NCI-H226 (cell line): ENCODE measurements at places on chromosomes 4 and X.
A peak's percentile ranks its signal among the peaks of the same experiment; 100 is the strongest.

GRCh38 chr4:89814362-89814761 is 22.6 kb downstream of the SNCA start:
- no peak for DNase-seq

DNA sequence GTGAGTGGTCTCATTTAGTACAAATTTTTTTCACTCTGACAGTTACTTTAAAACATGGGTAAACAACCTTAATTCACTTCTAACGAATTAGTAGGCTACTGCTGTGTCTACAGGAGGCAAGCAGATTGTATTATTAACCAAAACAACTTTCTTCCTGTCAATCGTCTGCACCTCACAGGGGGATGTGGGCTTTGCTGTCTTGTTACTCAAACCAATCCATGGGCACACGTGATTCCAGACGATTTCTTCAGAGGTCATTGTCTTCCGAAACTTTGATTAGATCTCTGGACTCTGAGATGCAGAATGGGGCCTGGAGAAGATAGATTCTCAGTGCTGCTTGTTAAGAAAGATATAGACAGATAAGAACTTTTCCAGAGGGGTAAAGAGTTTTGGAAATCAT is 327.8 kb downstream of the DHX15 start:
- DNase-seq, result no peak

GRCh38 chr4:11264346-11264745 is 164.3 kb downstream of the HS3ST1 start:
- no peak for DNase-seq

- DNase-seq, result peak; percentile 26
These were observed 67.7 kb downstream of the SLC4A4 start for GRCh38 chr4:71406459-71406963.

DNA sequence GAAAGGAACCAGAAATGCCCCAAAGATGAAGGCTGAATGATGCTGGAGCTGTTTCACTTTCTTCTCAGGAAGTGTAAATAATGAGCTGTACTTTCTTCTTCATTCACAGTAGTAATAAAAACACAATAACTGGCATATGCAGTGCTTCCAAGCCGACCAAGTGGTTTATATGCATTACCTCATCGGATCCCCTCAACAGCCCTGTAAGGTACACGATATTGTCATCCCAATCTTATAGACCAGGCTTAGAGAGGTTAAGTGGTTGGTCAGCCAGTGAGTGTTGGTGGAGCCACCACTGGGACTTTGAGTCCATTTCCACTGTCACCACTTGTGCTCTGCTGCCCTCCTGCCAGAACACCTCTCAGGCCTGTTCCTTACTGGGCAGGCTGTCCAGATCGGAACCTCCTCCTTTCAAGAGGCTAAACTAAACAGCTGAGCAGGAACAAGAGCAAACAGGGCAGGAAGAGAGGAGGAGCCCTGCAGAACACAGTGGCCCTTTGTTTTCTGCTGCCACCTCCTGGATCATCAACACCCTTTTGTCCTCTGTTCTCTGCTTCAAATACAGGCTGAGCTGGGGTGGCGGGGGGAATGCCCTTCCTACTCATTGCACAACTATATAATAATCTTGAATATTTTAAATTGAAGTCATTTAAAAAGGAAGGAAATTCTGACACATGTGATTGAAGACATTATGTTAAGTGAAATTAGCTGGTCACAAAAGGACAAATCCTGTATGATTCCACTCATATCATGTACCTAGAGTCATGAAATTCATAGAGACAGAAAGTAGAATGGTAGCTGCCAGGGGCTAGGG is 112.5 kb upstream of the ATP6AP2 start:
- no peak for DNase-seq

- DNase-seq, result peak; percentile 8
These were observed 1306.8 kb downstream of the STIM2 start for GRCh38 chr4:28167411-28167810.

DNA sequence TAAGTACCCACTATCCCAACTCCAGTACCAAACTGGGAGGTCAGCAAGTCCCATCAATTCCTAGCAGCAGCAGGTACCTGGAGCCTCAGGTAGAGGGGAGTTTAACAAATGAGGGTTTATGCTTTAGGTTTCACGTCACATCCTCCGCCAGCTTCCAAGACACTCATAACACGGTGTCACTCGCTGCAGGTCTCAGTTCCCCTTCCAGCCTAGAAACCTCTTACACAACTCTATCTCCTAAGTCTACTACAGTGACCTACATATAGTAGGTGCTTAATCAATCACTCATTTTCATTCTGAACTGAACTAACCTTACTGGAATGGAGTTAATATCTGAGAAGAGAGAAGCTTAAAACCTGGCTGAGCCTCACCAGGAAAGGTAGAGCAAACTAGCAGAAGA is 96.0 kb downstream of the EFHC2 start:
- no peak for DNase-seq

DNA sequence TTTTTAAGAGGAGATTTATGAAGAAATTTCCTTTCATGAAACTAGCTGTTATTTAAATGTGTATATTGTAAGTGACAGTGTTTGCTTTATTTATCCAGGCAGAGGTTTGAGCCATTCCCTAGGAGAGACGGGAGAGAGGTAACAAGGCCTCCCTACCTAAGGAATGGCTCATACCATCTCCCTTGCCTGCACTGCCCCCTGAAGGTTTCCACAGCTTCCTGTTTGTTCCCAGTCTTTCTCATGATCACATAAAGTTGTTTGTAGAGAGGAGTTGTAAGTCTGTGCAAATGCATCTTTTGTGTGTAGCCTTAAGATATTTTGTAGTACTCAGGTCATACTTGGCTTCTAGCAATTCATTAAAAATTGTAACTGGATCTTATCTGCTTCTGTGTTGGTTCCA is 1504.5 kb upstream of the PCDH10 start:
- no peak for DNase-seq

- no peak for DNase-seq
These were observed 12.4 kb upstream of the PITX2 start for GRCh38 chr4:110635163-110635865.

DNA sequence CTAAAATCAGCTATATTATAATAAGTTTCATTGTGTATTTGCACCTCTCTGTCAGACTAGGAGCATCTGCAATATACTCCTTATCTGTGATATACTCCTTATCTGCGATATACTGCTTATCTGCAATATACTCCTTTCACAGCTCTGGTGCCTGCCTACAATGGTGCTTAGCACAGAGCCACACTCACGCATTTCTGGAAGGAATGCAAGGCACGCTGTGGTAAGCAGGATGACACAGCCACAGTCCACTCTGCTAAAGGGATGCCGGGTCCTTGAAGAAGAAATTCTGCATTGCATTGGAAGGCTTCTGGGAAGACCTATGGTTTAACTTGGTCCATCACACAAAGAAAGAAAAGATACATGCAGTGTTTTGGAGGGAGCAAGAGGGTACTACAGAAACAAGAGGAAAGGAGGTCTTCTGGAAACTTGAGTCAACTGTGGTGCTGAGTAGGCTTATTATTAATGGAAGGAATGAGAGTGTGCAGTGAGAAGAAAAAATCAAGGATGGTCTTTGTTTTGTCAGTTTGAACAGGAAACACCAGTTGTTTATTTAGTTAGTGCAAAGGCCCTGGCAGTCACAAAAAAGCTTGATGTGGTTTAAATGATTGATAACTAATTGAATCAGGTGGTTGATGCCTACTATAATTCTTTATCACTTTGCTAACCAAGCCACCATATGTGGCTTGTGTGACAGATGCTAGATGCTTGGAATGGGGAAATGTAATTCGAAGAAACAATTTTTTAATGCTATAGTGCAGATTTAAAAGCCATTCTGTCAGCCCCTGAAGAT is 342.3 kb downstream of the GRXCR1 start:
- peak; percentile 94 for DNase-seq

DNA sequence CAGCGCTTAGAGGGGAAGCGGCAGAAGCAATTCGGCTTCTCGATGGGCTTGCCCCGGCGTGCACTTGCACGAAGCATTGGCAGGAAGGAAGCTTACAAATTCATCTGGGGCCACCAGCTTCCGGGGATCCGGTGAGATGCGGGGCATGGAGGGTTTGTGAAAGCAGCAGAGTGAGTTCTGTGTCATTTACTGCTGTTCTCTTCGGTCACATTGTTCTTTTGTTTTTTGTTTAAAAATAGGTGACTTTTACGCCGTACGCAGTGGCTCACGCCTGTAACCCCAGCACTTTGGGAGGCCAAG is 47.0 kb downstream of the ASMT start:
- DNase-seq, result no peak

DNA sequence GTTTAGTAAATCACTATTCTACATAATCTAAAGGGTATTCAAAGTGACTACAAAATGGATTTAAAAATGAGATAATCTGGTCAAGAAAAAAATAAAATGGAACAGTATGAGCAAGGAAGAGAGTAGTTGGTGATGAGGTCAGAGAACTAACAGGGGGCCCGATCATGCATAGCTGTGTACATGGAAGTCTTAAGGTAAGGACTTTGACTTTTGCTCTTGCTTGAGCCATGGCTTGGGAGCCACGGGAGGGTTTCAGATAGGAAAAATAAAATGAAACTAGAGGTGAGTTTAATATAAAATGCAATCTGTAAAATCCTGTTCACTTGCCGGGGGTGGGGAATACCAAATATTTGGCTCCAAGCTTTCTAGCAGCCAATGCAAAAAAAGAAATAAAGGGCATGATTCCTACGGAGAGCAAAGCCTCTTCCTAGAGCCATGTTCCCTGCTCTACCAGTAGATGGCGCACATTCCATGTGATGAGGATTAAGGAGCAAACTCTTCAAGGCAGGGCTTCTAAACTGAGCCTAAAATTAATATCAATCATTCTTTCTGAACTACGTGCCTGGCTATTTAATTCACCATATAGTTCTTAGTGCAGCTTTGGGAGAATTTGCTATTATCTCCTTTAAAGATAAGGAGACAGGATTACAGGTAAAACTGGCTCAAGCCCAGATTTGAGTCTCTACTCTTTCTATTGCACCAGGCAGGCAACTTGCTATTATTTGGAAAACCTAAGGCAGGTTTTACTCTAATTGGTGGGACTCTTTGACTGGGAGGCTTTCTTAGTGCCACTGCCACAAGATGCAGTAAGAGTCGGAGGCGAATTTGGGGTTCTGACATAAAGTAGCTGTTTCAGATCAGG is 6.8 kb upstream of the CLCN5 start:
- peak; percentile 23 for DNase-seq

GRCh38 chrX:39492497-39493162 is 605.1 kb downstream of the BCOR start:
- DNase-seq, result no peak

GRCh38 chrX:40094900-40095582 is 2.7 kb downstream of the BCOR start:
- no peak for DNase-seq

DNA sequence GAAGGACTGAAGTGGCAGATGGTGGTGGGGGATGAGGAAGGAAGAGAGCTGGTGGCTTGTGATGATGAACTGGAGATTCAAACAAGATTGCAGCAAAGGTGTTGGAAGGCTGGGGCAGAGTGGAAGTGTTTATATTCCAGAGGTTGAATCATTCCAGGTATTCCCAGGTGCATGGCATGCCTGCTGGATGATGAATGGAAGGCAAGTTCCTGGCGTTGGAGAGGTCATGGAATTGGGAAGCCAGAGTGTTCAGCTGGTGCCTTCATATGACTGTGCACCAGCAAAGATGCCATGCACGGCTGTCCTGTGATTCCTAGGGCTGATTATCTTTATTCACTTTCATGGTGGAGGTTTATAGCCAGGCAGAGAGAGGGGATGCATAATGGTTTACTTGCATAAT is 135.8 kb upstream of the PUDP start:
- DNase-seq, result no peak

- peak; percentile 97 for DNase-seq
These were observed 391.5 kb upstream of the IGFBP7 start for GRCh38 chr4:57501720-57502119.

DNA sequence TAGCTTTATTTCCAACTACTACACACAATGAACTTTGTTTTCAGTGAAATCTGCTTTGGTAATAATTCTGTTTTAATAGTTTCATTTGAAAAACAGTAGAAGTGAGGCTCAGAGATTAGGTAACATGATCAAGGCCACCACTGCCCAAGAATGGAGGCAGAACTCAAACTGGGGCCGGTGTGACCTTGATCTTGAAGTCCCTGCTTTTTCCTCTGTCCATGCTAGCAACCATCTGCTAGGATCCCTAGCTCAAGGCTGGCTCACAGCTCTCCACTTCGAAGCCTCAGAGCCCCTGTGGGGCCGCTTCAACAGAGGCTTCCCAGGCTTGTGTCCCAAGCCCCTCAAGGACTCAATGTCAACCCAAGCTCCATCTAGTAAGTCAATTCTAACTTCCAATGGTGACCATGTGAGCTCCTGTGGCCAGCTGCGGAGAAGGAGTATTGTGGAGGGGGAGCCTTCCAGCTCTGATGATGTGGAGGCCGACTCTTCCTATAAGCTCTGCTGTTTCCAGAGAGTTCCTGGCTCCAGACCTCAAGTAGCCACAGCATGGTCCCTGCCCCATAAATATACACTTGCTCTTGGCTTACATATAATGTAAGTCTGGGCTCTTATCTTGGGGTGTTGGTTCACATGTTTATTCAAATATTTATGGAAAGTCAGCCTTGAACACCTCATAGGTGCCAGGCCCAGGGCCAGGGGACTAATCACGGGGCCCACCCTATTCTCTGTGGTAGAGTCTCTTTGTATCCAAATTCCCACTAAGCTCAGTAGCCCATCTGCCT is 14.9 kb downstream of the ELF4 start:
- no peak for DNase-seq

- DNase-seq, result no peak
These were observed 256.6 kb upstream of the NOCT start for GRCh38 chr4:138758876-138759553.

GRCh38 chrX:104566681-104567501 is 892 bp downstream of the IL1RAPL2 start:
- DNase-seq, result no peak

GRCh38 chr4:38387348-38387747 is 276.7 kb upstream of the KLF3 start:
- DNase-seq, result peak; percentile 90

- DNase-seq, result no peak
These were observed 4.9 kb upstream of the ODAM start for GRCh38 chr4:70190579-70190978.

DNA sequence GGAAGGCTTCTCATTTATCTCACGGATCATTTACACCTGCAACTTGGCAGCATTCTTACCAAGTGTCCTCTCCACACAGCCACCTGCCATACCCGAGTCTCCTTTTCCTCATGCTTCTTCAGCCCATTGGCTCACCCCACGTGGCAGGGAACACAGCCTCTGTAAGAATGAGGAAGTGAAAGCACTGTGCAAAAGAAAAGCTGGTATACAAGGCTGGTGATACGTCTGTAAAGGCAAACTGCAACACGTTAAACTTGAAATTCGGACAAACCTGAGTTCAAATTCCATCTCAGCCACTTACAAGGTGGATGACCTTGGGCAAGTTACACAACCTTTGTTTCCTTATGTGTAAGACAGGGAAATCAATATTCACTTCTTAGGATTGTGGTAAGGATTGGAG is 164.0 kb upstream of the RASGEF1B start:
- DNase-seq, result no peak

DNA sequence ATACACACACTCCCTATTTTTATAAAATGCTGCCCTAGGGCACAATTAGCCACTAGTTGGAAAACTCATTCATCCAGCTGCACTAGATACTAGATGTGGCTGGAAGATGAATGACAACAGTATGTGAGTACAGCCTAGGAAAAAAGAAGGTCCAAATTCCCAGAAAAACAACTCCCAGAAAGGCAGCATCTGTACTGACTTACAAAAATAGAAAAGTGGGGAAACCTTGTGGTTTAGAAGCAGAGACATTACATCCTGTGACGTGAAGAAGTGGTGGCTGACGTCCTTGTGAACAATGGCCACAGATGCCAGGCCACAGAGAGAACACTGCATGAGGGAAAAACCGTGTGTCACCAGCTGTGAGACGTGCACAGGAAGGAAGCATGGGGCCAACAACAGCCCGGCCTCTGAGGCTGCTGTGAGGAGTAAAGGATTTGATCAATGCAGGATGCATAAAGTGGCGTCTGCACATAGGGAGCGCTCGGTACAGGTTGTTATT is 81.2 kb downstream of the SPRY1 start:
- no peak for DNase-seq
